ENCODE measurements at places on chromosomes 2 and 18. TPM values are rescaled to one million over a fixed set of nuclear protein-coding genes. Genes with fewer than 3 reads are reported as not detected.

GAL3ST2 gene
- 0.34 TPM for total RNA-seq

CCBE1 gene
- 3.0 TPM for total RNA-seq

VWC2L gene
- total RNA-seq, result not detected

DNA sequence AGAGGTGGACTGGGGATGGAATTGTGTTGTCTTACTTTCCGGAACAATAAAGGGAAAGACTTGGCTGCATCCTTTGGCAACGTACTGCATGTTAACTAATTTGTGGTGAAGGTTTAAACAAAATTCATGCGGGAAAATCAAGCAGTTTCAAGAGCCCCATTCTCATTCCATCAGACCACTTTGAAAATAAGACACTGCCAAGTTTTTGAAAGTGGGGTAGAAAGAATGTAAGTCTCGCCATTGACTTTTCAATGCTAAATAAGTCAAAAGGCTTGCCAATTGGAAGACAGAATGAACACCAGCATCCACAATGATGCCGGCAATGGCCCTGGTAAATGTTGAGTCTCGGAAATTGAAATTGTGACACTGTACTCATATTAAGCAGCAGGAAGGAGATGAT is 322.0 kb downstream of the RND3 start:
- DNase-seq, result no peak

GRCh38 chr2:105867587-105867986 is 122.9 kb downstream of the NCK2 start:
- no peak for DNase-seq

DNA sequence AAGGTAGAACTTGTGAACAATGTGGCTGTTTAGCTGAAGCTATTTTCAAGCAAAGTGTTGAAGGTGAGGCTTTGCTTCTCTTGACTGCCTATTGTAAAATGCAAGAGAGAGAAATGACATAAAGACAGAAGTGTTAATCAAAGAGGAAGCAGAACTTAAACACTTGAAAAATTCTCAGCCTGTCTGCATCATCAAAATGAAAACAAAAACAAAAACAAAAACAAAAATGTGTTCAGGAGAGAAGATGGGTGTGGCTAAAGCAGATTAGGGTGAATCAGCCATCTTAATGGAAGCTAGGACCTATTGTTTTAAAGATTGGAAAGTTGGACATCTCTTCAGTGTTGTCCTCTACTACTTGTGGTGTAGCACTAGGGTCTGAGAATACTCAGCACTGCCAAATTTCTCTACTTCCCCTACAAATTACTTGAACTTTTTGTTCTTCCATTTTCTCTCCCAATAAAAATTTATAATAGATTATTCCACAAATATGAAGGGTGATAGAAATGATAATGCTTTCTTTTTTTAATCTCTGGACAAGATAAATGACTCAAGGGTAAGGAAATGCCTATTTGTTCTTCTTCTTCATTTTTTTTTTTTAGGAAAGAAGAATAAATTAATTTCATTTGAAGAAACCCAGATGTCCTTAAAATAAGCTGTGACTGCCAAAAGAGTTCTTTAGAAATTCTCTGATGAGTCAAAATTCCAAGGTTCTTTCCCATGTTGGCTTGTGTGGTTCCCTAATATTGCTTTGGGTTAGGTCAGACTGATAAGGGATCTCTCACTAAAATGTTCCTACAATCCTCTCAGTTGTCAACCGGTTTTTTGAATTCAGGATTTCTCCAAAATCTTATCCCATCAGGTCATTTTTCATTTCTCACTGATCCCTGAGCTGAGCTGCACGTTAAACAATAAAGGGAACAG is 571.2 kb upstream of the ZEB2 start:
- no peak for DNase-seq

DNA sequence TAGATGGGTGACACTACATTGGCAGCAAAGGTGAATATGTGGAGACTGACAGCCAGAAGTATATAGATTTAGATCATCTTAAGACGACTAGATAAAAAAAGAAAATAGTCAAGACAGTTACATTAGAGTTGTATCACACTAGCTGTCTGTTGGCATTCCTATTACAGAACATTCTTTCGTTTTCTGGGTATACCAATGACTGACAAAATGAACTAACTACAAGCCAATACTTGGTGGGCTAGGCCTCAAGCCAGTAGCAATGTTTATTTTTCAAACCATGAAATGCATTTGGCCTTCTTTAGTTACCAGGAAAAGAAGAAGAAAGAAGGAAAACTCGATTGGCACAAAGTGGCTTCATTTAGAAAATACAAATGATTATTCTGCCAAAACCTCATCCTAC is 944.9 kb upstream of the ZEB2 start:
- DNase-seq, result no peak

GRCh38 chr2:29255004-29255403 is 139.8 kb downstream of the CLIP4 start:
- DNase-seq, result no peak

- no peak for DNase-seq
Measured at GRCh38 chr2:166984797-166985196, 96.5 kb downstream of the XIRP2 start.

GRCh38 chr2:174350018-174350417 is 15.3 kb downstream of the SP9 start:
- DNase-seq, result no peak

- DNase-seq, result no peak
Measured at GRCh38 chr18:32057624-32058165, 34.0 kb upstream of the RNF138 start.

- DNase-seq, result no peak
Measured at GRCh38 chr2:237324837-237325236, 89.1 kb downstream of the COL6A3 start.

DNA sequence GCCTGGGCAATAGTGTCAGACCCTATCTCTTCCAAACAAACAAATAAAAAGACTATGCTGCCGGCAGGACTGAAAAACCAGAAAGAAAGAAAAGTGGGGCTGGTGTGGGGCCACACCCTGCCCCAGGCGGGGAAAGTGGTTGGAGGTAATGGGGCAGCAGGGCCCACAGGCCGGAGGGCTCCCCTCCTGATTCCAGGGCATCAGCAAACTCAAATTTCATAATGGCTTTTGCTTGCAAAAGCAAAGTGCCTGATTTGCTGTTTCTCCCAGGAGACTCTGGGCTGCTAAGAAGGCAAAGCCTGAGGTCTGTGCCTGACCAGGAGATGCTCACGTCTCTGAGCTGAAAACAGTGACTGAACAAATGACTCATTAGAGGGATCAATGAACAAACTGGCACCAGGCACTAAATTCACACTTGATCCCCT is 121.9 kb downstream of the HDAC4 start:
- no peak for DNase-seq

GRCh38 chr2:143934626-143935481 is 585.1 kb downstream of the ZEB2 start:
- no peak for DNase-seq

DNA sequence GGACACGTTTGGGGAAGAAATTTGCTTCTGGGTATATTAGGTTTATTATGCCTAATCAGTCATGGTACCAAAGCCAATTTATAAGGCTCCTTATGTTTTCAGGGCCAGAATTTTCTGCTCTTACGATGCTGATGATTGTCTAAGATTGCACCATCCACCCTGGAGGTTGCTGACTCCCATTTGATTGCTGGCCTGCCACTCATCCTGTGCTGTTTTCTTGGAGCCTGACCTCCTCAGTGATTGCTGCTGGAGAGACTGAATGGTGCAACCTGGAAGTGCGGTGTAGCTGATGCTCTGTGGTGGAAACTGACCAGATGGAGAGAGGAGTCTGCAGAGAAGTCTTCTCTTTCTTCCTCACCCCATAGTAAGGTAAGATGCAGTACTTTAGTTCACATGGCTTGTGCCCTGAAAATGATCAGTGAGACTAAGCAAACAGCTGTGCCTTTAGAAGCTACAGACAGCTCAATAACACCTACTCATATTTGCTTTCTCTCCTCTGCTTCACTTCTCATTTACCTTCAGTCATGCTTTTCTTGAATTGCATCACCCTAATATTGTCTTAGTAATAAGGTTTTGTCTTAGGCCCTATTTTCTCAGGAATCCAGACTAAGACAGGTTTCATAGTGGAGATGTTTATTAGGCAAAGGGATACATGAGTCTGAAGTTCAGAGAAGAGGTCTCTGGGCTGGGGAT is 17.4 kb downstream of the ZNF24 start:
- no peak for DNase-seq

- no peak for DNase-seq
Measured at GRCh38 chr2:154914561-154914960, 216.1 kb downstream of the KCNJ3 start.

DNA sequence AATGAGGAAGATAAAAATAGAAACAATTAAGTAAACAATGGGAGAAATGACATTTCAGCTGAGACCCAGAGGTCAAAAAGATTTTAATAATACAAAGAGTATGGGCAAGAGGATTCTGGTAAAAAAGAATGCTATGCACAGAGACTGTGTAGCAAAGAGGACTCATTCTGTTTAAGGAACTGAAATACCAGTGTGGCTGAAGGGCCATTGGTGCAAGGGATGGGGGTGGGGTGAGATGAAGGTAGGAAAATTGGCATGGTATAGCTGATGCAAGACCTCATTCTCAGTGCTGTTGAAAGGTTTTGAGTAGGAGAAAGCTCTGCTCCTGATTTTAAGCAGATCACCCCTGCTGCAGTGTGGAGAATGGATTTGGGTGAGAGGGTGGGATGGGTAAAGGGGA is 10.8 kb downstream of the GALNT1 start:
- DNase-seq, result no peak

GRCh38 chr2:181203916-181204315 is 223.5 kb downstream of the UBE2E3 start:
- DNase-seq, result no peak

- DNase-seq, result no peak
Measured at GRCh38 chr2:49042488-49042887, 111.8 kb downstream of the FSHR start.
